Progenitor cell of endocrine pancreas (in vitro differentiated cells): ENCODE measurements at places on chromosomes 7 and 10. TPM values are rescaled to one million over a fixed set of nuclear protein-coding genes. Genes with fewer than 3 reads are reported as not detected.

Gene DNAJC12
- 5.9 and 6.1 TPM in 2 replicates for total RNA-seq

DNA sequence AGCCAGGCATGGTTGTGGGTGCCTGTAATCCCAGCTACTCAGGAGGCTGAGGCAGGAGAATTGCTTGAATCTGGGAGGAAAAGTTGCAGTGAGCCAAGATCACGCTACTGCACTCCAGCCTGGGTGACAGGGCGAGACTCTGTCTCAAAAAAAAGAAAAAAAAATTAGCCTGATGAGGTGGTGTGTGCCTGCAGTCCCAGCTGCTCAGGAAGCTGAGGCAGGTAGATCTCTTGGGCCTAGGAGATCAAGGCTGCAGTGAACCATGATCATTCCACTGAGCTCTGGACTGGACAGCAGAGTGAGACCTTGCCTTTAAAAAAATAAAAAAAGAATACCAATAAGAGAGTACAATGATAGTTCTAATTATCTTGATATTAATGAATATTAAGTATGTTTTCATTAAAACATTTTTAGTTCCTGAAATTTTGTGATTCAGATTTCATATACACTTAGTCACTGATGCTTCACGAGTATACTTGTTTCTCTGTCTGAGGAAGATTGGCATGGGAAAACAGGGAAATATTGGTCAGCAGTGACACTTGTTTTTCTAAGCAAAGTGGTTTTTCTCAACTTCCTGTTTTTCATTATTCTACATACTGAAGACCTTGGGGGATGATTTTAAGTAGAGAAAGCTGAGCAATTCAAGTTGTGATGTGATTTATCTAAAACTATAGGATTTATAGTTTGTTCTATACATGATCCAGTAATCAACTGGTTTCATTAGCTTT, 76.8 kb downstream of the ADK start:
- H3K36me3 ChIP-seq, result peaks cover 1% of the 10 kb centered on the region
- no peak for DNase-seq
- H3K27me3 ChIP-seq, result no peaks in the 10 kb centered on the region
- no peak overlapping the region for H3K27ac ChIP-seq
- no peak overlapping the region for H3K4me3 ChIP-seq

Gene BMPER
- total RNA-seq, result 0.36 and 0.69 TPM in 2 replicates

Gene DIP2C
- total RNA-seq, result 26.3 and 27.2 TPM in 2 replicates

- peaks cover 2% of the 10 kb centered on the region for H3K4me1 ChIP-seq
- DNase-seq, result no peak
- H3K36me3 ChIP-seq, result peaks cover 22% of the 10 kb centered on the region
Observed at GRCh38 chr10:5932345-5932744, 42.3 kb downstream of the FBH1 start.

Gene CALML3
- not detected in 2 replicates for total RNA-seq

- H3K4me3 ChIP-seq, result no peak overlapping the region
- no peaks in the 10 kb centered on the region for H3K27me3 ChIP-seq
- no peak overlapping the region for H3K27ac ChIP-seq
- no peak for DNase-seq
Observed at GRCh38 chr7:147304376-147304775, 1187.8 kb downstream of the CNTNAP2 start.

GRCh38 chr7:17313194-17313593, 14.7 kb downstream of the AHR start:
- H3K36me3 ChIP-seq, result peaks cover 9% of the 10 kb centered on the region
- DNase-seq, result no peak
- no peaks in the 10 kb centered on the region for H3K27me3 ChIP-seq
- H3K27ac ChIP-seq, result no peak overlapping the region
- no peak overlapping the region for H3K4me3 ChIP-seq

- H3K27me3 ChIP-seq, result peaks cover under 1% of the 10 kb centered on the region
- peaks cover 20% of the 10 kb centered on the region for H3K4me1 ChIP-seq
- no peak overlapping the region for H3K4me3 ChIP-seq
- H3K36me3 ChIP-seq, result no peaks in the 10 kb centered on the region
Observed at GRCh38 chr10:116719804-116720203, 22.6 kb downstream of the HSPA12A start.

Gene AP3M1
- total RNA-seq, result 49.7 and 51.7 TPM in 2 replicates

GRCh38 chr10:119535305-119535704, 7.2 kb downstream of the RGS10 start:
- peaks cover 47% of the 10 kb centered on the region for H3K27me3 ChIP-seq
- no peak overlapping the region for H3K4me3 ChIP-seq
- no peak for DNase-seq
- H3K36me3 ChIP-seq, result no peaks in the 10 kb centered on the region

- no peak for DNase-seq
- H3K27me3 ChIP-seq, result no peaks in the 10 kb centered on the region
- no peak overlapping the region for H3K4me3 ChIP-seq
- H3K36me3 ChIP-seq, result no peaks in the 10 kb centered on the region
- H3K27ac ChIP-seq, result no peak overlapping the region
- peaks cover 2% of the 10 kb centered on the region for H3K4me1 ChIP-seq
Observed at GRCh38 chr7:27933671-27934565, 194.0 kb downstream of the TAX1BP1 start.

DNA sequence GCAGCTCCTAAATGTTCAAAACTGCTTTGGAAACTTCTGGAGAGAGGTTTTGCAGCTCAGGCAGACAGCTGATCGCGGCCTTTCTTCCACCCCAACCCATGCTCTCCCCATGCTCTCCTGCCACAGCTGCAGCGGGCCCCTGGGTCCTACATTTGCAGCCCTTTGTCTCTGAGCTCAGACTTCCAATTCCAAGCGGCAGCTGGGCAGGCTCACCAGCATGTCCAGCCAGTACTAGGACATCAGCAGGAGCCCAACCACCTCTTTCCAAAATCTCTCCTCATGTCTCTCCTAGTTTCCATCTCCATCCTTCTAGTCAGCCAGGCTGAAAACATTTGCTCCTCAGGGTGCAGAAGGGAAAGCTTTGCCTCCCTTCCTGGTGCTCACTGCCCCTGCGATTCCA, 6.0 kb downstream of the LEP start:
- DNase-seq, result no peak
- H3K27ac ChIP-seq, result peak overlapping the region; percentile 74
- H3K4me3 ChIP-seq, result no peak overlapping the region
- H3K27me3 ChIP-seq, result peaks cover 28% of the 10 kb centered on the region

- no peak for DNase-seq
- peaks cover 5% of the 10 kb centered on the region for H3K4me1 ChIP-seq
- peaks cover 33% of the 10 kb centered on the region for H3K27me3 ChIP-seq
- no peaks in the 10 kb centered on the region for H3K36me3 ChIP-seq
- H3K4me3 ChIP-seq, result no peak overlapping the region
Observed at GRCh38 chr7:131608116-131608500, 51.7 kb upstream of the PODXL start.

Gene AKR1E2
- total RNA-seq, result 7.4 and 10.0 TPM in 2 replicates

DNA sequence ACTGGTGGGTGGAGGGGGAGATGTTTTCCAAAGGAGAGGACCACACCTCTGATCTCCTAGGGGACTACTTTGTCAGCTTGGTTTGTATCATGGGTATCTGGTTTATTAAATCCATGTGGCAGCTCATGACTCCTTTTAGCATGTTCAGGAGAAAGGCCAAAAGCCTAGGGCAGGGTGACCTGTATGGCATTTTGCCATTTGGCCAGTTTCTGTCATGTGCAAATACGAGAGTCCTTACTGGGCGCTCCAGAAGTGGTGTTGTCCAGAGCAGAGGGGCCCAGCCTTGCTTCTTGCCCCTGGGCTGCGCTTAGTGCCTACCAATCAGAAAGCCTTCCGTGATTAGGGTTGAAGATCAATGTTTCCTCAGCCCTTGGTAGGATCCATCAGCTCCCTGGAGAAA, 31.0 kb downstream of the ADRA2A start:
- DNase-seq, result no peak
- H3K36me3 ChIP-seq, result peaks cover 2% of the 10 kb centered on the region
- no peak overlapping the region for H3K4me3 ChIP-seq
- H3K27me3 ChIP-seq, result peaks cover 15% of the 10 kb centered on the region
- no peak overlapping the region for H3K27ac ChIP-seq
- peaks cover 26% of the 10 kb centered on the region for H3K4me1 ChIP-seq

DNA sequence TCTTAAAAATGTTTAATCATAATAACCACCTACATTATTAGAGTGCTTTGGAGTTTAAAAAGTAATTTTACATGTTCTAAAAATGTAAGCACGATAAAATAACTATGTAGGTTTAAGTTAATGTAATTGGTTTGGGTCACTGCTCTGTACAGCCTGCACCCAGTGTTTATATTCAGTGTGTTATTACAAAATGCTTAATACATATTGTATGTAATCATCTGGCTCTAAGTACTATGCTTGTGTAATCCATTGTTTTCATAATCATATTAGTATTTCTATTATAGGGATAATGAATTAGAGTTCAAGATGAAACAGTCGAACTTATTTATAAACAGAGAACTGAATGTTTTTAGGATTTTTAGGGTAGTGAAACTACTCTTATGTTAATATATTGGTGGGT, 13.1 kb downstream of the RPA3 start:
- no peak overlapping the region for H3K27ac ChIP-seq
- no peak for DNase-seq
- H3K36me3 ChIP-seq, result peaks cover 1% of the 10 kb centered on the region

DNA sequence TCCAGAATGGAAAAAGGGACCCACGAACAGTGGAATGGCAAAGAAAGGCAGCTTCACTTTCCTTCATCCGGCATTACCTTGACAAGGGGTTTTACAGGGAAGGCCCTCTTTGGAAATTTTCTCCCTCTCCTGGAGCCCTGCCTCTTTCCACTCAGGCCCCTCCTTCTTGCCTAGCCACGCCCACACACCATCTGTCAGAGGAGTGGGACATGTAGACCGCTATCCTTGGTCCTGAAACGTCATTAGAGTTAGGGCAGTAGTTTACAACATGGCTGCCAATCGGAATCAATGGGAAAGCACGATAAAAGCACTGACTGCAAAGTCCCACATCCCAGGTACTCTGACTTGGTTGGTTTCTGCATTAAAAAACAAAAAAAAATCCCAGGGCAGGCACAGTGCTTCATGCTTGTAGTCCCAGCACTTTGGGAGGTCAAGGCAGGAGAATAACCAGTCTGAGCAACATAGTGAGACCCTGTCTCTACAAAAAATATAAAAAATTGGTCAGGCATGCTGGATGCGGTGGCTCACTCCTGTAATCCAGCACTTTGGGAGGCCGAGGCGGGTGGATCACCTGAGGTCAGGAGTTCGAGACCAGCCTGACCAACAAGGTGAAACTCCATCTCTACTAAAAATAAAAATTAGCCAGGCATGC, 96.4 kb downstream of the MARCHF5 start:
- no peaks in the 10 kb centered on the region for H3K4me1 ChIP-seq
- no peak overlapping the region for H3K4me3 ChIP-seq
- H3K36me3 ChIP-seq, result no peaks in the 10 kb centered on the region
- H3K27me3 ChIP-seq, result no peaks in the 10 kb centered on the region
- no peak overlapping the region for H3K27ac ChIP-seq

GRCh38 chr7:78222001-78222751, 423.6 kb downstream of the PHTF2 start:
- H3K4me1 ChIP-seq, result peaks cover 8% of the 10 kb centered on the region
- no peak for DNase-seq
- H3K27ac ChIP-seq, result no peak overlapping the region
- H3K27me3 ChIP-seq, result no peaks in the 10 kb centered on the region
- no peaks in the 10 kb centered on the region for H3K36me3 ChIP-seq
- H3K4me3 ChIP-seq, result no peak overlapping the region

Gene RNF32
- total RNA-seq, result 1.6 and 2.8 TPM in 2 replicates

- no peaks in the 10 kb centered on the region for H3K27me3 ChIP-seq
- H3K4me1 ChIP-seq, result peaks cover 1% of the 10 kb centered on the region
- peaks cover 27% of the 10 kb centered on the region for H3K36me3 ChIP-seq
Observed at GRCh38 chr10:97757471-97757870, 14.3 kb downstream of the SFRP5 start.

DNA sequence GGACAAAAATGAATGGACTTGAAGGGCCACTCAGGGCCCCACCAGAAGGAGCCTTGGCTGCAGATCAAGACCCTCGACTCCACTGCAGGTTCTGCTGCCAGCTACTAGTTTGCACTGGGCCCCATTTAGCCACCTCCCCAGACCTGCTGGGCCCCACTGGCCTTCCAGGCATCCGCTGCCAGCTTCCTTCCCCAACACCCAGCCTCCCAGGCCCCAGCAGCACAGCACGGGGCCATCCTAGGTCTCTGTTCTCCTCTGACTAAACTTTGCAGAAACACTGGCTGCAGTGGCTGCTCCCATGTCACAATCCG, 277.4 kb upstream of the KLF14 start:
- H3K36me3 ChIP-seq, result no peaks in the 10 kb centered on the region
- H3K27ac ChIP-seq, result no peak overlapping the region
- peaks cover 3% of the 10 kb centered on the region for H3K4me1 ChIP-seq
- H3K27me3 ChIP-seq, result no peaks in the 10 kb centered on the region
- H3K4me3 ChIP-seq, result no peak overlapping the region

Gene SLC16A9
- 11.6 and 13.7 TPM in 2 replicates for total RNA-seq

DNA sequence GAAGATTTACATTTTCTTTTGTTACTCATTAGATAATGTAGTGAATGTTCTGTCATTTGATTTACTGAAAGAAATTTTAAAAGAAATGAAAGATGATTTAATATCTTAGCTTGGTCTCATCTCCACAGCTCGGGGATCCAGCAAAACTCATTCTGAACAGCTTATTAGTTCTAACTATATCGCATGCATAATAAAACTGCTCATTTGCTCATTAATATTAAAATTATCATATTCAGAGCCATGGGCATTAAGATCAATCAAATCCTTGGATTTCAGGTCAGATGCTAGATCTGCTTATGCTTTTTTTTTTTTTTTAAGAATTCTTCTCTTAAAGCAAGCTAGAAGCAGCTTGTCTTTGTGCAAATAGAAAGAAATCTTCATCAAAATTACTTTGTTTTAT, 246.1 kb downstream of the FOXP2 start:
- H3K27ac ChIP-seq, result no peak overlapping the region
- DNase-seq, result no peak

Gene COL1A2
- total RNA-seq, result 14.8 and 26.2 TPM in 2 replicates

DNA sequence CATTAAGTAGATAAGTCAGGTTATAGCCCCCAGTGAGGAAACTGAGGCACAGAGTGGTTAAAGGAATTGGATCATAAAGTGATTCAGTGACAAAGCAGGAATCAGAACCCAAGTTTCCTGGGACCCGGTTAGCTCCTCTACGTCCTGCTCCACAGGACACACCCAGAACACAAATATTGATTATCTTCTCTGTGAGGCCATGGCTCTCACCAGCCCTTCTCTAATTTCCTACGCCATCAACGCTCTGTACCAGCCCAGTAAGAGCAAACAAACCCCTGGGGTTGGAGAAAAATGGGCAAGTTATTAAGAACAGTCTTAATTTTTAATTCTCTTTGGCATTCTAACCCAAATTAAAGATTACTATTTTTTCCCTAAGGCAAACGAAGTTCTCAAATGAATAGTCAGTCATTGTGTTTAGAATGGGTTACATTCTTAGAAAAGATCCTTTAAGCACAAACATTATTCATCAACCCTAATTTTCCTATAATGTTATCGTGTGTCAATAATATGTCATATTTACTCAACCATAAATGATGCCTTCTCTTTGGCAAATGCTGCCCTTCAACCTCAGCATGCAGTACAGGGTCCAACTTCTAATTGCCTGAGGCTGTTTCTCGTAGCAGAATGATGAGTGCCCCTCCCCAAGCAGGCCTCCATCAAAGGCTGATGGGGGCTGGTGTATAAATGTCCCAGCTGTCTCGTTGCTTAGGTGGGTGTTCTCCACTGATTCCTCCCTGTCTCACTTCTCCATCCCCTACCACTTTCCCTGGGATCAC, 25.4 kb upstream of the TM9SF3 start:
- H3K27me3 ChIP-seq, result no peaks in the 10 kb centered on the region
- DNase-seq, result no peak
- no peak overlapping the region for H3K4me3 ChIP-seq
- no peak overlapping the region for H3K27ac ChIP-seq
- peaks cover 9% of the 10 kb centered on the region for H3K4me1 ChIP-seq
- H3K36me3 ChIP-seq, result peaks cover 19% of the 10 kb centered on the region
